Cardiac septum (tissue), 1 donor: ENCODE measurements at places on chromosomes 7 and 10.

GRCh38 chr10:12727832-12728215 lies 273.7 kb downstream of the CCDC3 start:
- DNase-seq = no peak

DNA sequence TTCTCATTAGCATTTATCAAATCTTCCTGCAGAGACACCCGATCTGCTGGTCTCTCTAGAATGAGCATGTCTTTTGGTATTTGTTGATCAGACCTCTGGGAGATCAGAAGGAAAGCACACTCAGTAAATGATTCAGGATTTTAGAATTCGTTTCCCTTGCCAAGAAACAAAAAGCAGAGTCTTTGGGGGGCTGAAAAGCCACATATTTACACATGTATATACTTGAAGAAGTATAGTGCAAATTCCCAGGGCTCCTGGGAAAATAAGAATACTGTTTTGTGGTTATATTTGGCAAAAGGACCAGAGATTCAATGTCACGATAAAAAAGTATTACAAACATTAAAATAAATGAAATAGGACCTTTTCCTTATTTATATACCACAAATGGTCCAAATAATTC lies 100.2 kb downstream of the AGMO start:
- DNase-seq = no peak

GRCh38 chr7:94561841-94562514 lies 52.4 kb downstream of the CASD1 start:
- DNase-seq = no peak

DNA sequence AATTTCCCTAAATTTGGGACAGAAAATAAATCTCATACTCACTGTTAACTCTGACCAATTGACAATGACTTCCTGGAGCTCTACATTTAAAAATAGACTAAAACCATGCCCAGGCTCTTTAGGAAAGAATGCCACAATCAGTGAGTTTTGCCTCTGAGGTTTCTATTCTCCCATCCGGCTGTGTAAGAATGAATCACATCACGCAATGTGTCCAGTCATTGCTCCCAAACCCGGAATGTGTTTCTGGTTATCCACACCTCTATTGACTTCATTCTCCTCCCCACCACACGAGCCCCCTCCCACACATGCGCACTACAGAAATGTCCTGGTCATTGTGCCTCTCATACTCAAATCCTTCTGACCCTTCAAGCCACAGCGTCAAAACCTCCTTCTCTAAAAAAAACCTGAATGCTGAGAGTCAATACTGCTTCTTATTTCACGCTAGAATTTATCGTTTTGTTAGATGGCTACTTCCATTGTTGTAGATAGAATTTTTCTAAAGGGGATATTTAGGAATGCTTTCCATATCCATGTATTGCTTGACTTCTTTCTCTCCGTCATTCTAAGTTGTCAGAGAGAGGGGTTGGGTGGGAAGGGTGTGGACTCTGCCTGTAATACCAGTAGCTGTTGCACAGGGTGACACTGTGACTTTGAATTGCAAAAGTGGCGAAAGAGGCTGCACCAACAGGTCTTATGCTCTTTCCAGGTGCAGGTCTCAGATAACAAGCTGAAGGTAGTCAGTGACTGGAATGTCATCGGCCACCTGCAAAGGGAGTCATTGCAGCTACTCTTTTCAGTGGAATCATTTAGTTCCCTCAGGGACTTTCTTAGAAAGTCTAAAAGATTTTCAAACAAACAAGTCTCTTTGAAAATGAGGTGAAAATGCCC lies 356.6 kb downstream of the PAXIP1 start:
- DNase-seq = no peak

DNA sequence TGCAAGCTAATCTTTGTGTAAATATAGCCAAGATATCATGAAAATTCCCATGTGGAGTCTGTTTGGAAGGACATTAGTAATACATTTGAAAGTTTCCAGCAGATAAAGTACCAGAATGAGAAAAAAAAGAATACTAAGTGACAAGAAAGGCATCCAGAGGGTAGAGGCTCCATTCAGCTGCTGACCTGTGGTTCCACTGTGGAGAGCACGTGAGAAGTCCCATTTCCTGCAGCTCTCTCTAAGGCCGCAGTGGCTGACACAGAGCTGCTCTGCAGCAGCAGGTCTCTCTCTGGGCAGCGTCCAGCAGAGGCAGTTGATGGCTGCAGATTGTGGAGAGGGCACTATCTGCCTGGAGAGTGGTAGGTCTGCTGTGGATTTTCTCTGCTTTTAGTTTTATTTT lies 100.1 kb upstream of the TMEM72 start:
- DNase-seq = no peak

DNA sequence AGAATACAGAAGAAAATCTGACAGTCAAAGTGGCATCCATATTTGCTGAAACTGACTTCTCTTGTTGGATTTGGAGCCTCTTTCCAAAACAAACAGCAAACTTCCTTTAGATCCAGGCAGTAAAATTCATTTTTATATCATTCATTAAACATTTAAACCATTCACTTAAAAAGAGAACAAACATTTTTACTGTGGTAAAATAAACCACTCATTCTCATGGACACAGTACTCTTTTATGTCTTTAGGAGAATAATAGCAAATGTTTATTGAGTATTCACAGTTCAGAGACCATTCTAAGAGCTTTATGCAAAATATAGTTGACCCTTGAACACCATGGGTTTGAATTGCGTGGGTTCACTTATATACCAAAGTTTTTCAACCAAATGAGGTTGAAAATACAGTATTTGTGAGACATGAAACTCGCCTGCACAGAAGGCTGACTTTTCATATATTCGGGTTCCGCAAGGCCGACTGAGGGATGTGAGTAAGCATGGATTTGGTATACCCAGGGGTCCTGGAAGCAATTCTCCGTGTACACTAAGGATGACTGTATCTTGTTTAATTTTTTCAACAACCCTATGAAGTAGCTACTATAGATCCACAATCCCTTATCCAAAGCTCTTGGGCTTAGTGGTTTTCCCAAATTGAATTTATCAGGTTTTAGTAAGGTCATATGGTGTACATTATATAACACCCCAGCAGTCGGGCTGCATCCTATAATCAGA lies 49.1 kb downstream of the ATXN7L1 start:
- DNase-seq = no peak

GRCh38 chr7:49839863-49840645 lies 66.6 kb downstream of the VWC2 start:
- DNase-seq = no peak

- no peak for DNase-seq
These were observed 55.4 kb downstream of the MKI67 start for GRCh38 chr10:128070721-128071416.

- no peak for DNase-seq
These were observed 49.5 kb upstream of the CALD1 start for GRCh38 chr7:134729895-134730294.
